ENCODE measurements at places on chromosomes 7 and 10.

- no peak for DNase-seq
Observed at GRCh38 chr7:37732253-37732652, 48.7 kb downstream of the GPR141 start.

GRCh38 chr7:127920787-127921438 lies 110.3 kb downstream of the LRRC4 start:
- DNase-seq, result no peak

- DNase-seq, result no peak
Observed at GRCh38 chr10:132728321-132728720, 57.6 kb downstream of the NKX6-2 start.

DNA sequence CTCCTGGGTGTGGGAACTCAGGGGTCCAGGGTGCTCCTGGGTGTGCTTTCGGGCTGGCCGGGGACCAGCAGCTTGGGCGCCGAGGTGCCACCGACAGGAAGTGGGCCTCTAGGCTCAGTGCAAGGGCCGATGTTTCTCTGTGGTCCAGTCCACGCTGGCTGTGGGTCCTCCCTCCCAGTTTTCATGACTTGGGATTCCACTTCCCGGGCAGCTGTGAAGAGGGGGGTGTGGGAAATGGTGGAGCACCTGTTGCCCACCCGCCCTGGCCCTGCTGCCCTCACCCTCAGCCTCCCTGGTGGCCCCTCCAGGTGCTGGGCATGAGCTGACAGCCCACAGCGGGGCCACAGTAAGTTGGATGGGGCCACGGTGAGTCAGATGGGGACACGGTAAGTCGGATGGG lies 58.5 kb downstream of the NKX6-2 start:
- DNase-seq, result no peak

GRCh38 chr10:78199005-78199725 lies 165.5 kb downstream of the RPS24 start:
- DNase-seq, result no peak

- peak; percentile 26 for DNase-seq
Observed at GRCh38 chr7:105021352-105021751, 7.3 kb downstream of the KMT2E start.

- no peak for DNase-seq
Observed at GRCh38 chr7:116796471-116796870, 65.9 kb upstream of the CAPZA2 start.

DNA sequence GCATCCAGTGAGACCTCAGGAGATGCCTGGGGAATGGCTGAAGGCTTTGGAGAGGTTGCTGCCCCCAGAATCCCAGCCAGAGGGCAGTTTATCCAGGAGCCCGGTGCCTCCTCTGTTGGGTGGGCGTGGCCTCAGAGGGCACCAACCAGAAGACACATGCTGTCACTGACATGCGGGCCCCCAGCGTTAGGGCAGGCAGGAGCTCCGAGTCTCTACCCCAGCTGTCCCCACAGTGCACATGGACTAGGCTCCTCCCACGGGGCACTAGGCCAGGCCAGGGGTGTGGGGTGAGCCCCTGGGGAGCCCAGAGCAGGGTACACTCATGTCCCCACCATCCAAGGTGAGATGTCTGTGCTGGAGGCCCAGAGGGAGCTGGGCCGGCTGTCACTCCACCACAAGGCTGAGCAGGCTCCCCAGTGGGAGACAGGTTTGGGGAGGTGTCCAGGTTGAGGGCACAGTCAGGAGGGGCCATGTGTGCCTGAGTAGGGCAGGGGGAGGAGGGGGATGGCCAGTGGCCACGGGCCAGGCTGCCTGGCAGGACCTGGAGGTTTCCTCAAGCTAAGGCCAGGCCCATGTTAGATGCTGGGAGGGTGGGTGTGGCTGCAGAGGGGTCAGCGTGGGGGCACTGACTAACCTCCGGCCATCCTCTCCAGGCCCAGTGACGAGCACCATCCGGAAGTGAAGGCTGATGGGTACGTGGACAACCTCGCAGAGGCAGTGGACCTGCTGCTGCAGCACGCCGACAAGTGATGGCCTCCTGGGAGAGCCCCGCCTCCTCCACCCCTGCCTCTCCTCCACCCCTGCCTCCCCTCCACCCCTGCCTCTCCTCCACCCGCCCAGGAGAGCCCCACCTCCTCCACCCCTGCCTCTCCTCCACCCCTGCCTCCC lies 131.3 kb downstream of the FAM53B start:
- DNase-seq, result no peak

DNA sequence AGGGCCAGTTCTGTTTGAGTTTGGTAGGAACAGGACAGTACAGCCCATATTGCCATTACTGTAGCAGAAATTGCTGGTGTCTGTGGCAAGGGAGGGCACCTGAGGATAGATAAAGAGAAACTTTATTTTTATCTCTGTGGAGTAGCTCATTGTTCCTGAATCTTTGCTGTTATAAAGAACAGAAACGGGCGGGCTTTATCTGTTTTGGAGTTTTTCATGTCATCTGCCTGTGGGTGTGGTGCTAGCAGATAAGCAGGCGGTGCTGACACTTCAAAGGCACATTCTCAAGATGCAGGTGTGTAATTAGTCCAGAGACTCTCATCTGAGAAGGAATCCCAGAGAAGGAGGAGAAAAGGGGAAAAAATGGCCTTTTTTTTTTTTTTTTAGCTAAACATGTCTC lies 11.5 kb downstream of the ZNF273 start:
- DNase-seq, result no peak

GRCh38 chr10:84525120-84525806 lies 196.9 kb downstream of the CCSER2 start:
- no peak for DNase-seq

DNA sequence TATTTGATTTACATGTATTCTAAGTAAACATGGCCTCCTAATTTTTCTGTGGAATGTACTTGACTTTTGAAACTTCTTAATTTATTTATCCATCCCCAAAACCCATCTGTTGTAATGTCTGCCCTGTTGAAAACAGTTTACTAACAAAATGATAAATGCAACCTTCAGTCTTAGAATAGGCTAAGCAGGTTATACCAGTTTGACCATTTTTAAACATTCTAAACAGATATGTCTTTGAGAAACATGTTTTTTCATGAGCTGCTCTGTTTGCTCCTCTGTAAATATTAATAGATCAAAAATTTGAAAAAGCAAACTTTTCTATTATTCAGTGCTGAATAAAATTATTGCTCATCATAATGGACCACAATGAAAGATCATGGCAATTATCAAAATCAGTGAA lies 33.4 kb upstream of the NRBF2 start:
- no peak for DNase-seq

GRCh38 chr10:112424651-112425050 lies 22.1 kb downstream of the ZDHHC6 start:
- no peak for DNase-seq

GRCh38 chr7:121494516-121494915 lies 98.4 kb upstream of the FAM3C start:
- DNase-seq, result no peak

DNA sequence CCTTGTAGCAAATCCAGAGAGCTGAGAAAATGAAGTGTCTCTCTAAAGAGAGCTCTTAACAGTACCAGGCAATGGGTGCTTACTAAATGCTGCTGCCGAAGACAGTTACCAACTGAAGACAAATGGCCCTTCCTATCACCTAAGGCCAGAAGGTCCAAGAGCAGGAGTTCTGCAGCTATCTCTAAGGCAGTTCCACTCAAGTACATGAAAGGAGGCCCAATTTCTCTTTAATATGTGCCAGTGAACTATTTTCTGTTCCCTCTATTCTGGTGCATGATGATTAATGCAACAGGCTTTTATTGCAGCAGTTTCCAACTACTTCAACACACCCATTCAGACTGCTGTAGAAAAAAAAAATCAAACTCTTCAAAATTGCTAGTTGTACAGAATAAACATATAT lies 122.5 kb downstream of the SLC25A13 start:
- DNase-seq, result no peak

DNA sequence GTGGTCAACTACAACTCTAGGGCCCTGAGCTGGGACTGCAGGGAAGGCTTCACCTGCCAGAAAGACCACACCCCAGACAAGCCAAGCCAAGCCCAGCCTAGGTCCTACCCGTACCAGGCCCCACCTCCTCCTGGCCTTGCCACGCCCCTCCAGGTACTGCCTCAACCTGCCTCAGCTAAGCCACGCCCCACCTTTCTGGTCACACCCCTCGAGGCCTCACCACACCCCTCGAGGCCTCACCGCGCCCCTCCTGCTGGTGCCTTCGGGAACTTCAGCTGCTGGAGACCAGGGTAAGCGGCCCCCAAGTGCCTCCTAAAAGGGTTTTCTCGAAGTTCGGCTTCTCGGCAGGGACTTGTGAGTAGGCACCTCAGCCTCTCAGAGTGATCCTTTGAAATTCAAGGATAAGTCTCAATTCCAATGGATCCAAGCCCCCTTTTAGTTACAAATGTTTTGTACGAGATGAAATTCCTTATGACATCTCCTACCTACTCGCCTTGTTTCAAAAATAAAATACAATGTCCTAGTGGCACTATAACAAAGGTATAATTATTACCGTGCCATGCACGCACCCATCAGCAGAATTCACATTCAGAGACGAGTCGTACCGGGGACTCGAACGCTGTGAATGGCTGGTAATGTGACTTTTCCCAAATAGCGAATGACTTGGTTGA lies 171.2 kb downstream of the ARHGAP21 start:
- no peak for DNase-seq

DNA sequence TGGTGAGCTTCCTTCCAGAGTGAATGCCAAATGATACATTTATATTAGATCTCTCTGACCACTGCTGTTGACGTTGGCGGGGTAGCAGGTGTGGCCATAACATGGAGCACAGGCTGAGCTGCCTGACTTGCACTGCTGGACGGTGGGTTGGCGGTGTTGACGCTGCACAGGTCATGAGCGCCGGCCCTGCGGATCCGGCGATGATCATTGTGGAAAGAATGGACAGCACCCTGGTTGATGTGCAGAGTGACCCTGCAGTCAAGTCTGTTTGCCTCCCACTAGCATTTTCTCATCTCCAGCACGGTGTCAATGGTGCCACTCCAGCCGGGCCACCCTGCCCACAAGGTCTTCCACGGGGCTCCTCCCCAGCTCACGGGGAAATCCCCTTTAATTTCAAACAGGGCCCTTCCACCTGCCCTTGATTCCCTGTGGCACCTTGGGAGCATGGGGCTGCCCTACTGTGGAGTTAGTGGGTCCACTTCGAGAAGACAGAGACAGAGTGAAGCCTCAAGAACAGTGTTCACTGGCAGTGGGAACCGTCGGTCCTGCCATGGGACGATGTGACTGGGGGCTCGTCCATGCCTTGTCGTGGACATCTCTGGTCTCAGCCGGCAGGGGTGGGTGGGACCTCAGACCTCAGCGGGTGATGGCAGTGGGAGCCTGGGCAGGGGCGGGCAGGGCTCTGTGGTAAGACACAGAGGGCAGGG lies 613.5 kb downstream of the PTPRN2 start:
- DNase-seq, result no peak

GRCh38 chr7:116626886-116627285 lies 45.1 kb upstream of the MET start:
- DNase-seq, result no peak
